ENCODE measurements at places on chromosomes 6 and 20.
A peak's percentile ranks its signal among the peaks of the same experiment; 100 is the strongest.

DNA sequence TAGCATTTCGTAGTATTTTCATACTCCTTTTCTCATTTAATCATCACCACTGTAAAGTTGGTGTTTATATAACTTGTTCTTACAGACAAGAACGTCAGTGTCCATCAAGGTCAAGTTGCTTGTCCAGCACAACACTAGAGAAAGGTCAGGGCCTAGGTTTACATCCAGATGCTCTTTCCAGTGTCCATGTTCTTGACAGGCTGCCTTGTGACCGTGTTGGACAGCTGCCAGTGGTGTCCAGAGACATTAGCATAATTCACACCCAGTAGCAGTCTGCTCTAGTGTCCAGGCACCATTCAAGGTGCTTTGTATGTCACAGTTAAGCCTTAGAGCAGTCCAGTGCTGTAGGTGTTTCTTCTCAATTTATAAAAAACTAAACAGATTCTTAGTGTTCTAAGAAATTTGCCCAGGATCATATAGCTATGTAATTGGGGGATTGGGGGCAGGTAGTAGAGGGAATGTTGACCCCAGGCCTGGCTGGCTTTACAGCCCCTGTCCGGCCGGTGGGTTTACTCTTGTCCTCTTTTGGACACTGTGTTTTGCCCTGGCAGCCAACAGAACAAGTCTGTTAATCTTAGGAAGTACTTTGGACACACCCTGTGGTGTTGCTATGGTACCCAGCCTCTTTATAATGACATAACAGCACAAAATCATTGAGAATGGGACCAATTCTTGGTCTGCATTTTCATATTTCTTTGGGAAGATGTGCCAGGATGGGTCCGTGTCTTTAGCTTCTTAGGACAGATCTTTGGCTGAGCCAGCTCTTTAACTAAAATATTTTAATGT, 8.0 kb downstream of the STK35 start:
- no peak for DNase-seq

DNA sequence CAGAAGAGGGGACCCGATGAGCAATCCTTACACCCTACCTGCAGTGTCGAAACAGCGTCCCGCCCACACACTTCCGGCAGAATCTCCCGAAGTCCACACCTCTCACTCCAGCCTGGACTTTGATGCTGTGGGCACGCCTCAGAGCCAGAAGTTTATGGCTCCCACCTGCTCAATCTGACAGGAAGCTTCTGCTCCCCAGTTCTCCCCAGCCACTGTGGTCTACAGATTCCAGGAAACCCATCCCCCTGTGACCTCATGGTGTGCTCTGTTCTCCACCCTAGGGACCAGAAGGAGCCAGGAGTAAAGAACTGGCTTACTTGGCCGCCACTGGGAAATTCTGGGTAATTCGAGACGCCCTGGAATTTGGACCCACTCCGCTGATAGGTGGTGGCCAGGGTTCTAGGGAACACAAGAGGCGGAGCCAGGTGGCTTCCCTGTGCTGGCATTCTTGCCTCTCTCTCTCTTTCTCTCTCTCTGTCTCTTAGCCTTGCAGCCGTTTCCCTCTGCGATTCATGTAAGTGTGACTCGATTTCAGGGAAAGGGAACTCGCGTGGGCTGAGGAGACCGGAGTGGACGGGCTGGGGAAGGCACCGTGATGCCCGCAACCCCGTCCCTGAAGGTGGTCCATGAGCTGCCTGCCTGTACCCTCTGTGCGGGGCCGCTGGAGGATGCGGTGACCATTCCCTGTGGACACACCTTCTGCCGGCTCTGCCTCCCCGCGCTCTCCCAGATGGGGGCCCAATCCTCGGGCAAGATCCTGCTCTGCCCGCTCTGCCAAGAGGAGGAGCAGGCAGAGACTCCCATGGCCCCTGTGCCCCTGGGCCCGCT, at the start of gene TRIM15:
Gene TRIM15, plus strand, starts transcription at position 457 of the 828 bp plus-strand sequence. Its CDS starts 139 bp downstream, at position 596.
- peak; percentile 36 for DNase-seq

GRCh38 chr20:33908336-33908735, 85.4 kb upstream of the RALY start:
- no peak for DNase-seq

DNA sequence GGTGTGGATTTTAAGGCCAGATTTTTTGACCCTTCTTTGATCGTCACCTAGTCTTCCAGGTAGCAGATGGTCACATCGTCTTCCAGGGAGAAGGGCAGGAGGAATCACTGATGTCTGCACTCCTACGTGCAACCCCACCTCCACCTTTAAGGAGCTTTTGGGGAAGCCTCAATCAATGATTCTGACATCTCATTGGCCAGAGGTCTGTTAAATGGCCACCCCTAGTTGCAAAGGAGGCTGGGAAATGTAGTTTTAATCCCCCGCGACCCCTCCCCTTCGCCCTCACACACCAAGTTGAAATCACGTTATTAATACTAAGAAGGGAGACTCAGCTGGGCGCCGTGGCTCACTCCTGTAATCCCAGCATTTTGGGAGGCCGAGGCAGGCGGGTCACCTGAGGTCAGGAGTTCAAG, 151.4 kb downstream of the BCAS1 start:
- no peak for DNase-seq

DNA sequence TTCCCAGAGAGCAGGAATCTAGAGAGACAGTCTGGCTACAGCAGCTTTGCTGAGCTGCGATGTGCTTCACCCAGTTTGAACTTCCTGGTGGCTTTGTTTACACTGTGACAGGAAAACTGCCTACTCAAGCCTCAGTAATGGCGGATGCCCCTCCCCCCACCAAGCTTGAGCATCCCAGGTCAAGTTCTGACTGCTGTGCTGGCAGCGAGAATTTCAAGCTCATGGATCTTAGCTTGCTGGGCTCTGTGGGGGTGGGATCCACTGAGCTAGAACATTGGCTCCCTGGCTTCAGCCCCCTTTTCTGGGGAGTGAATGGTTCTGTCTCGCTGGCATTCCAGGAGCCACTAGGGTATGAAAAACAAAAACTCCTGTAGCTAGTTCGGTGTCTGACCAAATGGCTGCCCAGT, 91.0 kb upstream of the ESR1 start:
- no peak for DNase-seq

DNA sequence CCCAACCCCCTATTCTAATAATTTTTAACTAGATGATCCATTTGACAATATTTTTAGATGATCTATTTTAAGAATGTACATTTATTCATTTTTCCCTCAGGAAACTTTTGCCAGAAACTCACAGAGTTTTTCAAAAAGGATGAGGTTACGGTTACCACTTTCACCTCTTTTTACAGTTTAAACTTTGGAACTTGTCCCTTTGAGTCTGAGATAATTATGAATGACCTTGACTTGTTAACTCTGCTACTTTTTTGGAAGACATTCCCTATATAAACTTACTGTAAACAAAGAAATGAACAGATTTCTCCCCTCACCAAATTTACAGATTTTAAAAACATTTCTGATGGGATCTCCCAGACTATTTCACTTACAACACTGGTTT, 18.4 kb upstream of the BLOC1S5 start:
- DNase-seq, result no peak

Measured in activated CD4-positive, alpha-beta T cell treated with anti-CD3 and anti-CD28 coated beads, Interleukin-2, Interleukin-6, amounts not matched to agents 100 ng/mL and 50 ng/mL, durations not matched to agents 16 hours and 8 hours (primary cell).